ENCODE measurements at places on chromosomes 6 and 20.

- DNase-seq, result no peak
These were observed 125.7 kb upstream of the PHACTR1 start for GRCh38 chr6:12590901-12591300.

- DNase-seq, result no peak
These were observed 8.5 kb upstream of the COQ3 start for GRCh38 chr6:99402448-99402847.

GRCh38 chr6:38631186-38631783 lies 8.4 kb downstream of the BTBD9 start:
- DNase-seq, result no peak

DNA sequence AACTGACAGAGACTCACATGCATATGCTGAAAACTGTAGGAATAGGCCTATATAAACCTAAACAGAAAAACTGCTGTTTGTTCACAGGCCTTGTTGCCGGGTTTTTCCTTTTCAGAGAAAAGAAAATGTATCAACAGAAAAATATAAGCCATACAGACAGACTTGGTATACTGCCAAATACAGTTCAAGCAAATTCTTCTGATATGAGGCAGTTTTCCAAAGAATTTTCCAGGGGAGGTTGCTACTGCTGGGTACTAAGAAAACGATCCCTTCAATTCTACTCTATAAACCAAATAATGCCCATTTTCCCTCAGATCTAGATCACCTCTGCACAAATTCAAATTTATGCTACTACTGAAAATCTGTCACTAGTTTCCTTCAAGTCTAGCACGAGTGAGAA lies 59.4 kb downstream of the ME1 start:
- no peak for DNase-seq

GRCh38 chr6:125741336-125741735 lies 8.1 kb upstream of the HEY2 start:
- no peak for DNase-seq

DNA sequence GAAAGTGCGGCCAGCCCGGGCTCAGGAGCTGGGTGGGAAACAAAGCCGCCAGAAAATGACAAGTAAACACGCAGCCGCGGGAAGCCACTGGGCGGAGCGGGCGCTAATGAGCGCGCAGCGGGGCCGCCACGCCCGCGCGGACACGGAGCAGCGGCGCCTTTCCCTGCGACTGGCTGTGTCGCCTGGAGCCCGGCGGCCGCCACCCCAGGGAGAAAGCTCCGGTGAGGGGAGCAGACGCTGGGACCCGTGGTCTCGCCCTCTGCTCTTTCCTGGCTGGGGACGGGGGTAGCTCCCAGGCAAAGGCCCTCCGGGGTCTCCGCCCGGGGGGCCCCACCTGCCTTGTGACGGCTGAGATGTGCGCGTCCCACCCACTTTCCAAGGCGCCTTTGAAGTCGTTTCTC lies 54.9 kb downstream of the PRR18 start:
- no peak for DNase-seq

Data from activated CD4-positive, alpha-beta T cell treated with anti-CD3 and anti-CD28 coated beads, Interleukin-10, Interleukin-2, amounts not matched to agents 100 ng/mL and 50 ng/mL, durations not matched to agents 16 hours and 8 hours (primary cell).